ENCODE measurements at places on chromosomes 12 and 14.

GRCh38 chr14:54348001-54348611, 48.7 kb upstream of the CDKN3 start:
- DNase-seq, result no peak

DNA sequence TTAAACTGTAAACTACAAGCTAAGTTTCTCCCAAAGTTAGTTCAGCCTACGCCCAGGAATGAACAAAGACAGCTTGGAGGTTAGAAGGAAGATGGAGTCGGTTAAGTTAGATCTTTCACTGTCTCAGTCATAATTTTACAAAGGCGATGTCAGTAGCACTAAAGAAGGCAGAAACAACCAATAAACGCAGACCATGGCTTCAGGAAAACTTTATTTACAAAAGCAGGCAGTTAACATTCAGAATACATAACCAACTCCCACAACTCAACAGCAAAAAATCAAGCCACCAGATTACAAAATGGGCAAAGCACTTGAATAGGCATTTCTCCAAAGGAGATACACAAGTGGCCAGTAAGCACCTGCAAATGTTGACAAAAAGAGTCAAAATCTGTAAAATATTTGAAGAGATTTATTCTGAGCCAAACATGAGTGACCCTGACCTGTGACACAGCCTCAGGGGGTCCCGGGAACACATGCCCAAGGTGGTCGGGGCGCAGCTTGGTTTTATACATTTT, 8.8 kb upstream of the ULK1 start:
- no peak for DNase-seq

DNA sequence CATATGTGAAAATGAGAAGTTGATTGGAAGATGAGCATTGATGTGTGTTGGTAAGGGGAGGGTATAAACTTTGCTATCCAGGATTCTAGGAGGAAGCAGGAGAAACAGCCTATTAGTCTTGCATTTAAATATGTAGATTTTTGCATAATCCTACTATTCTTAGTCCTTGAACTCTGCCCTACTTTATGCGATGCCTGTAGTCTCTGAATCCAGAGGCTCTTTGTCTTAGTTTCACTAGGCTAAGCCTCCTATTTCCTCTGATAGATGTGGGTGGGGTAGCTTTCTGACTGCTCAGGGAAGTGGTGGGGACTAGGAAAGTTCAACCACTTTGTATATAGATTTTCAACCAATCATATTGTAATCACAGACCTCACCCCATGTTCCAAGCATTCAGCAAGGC, 49.5 kb upstream of the KCNC2 start:
- DNase-seq, result no peak

DNA sequence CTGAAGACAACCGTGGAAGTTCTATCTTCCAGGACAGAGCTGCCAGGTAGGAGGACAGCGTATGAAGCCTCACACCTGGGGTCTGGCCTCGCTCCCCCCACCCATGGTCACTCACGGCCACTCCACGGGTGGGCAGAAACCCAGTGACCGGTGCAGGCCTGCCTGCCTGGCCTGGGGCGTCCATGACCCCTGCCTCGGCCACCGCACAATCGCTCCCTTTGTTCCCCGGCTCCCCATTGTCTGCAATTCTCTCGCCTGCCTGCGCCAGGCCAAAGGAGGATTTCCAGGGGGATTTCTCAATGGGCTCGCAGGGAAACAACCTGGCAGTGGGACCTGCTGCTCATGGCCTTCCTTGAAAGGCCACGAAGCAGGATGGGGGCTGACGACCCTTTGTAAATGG, 22.6 kb downstream of the CCDC85C start:
- no peak for DNase-seq

DNA sequence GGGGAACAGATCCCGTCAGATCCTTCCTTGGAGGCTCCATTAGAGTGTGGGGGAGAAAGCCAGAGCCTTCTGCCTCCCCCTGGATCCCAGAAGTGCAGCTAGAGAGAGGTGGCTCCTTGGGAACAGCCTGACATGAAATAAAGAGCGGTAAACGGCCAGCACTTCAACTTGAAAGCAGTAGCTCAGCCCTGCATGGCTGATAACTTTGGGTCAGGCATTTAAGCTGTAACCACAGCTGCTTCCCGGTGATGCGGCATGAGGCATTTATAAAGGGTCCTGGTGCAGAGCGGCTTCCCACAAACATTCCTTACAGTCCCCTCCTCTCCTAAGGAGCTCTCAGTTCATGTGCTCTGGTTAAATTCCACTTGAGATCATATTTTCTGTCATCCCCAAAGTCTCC, 960.3 kb downstream of the VRK1 start:
- no peak for DNase-seq

DNA sequence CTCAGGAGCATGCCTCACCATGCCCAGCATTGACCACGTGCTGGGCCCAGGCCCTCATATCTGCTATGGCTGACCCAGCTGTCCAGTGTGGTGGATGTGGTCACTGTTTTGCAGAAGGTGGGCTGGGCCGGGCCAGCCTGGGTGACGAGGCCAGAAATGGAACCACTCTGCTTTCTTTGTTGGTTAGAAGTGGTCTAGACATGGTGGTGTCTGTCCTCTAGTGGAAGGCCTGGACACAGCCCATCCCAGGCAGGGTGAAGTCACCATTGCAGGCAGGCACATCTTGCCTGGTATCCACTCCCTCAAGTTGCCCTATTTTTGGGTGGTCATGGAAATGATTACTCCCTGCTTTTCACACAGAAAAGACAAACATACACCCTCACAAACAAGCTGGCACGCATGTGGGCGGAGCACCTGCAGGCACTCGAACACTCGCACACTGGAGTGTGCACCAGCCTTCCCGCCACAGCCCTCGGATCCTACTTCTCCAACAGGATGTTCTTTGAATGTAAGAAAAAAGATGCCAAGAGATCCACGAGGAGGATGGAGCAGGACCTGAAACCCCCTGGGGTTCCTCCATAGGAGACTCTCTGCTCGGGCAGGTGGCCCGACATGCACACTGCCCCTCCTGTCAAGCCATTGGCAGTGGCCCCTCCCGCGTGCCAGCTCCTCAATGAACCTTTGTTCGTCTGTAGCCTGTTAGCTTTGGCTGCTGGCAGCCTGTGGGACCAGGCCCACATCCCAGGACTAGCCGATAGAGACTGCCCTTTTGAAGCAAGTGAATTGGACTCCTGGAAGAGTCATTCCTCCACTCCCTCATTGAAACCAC, 38.4 kb downstream of the MLXIP start:
- DNase-seq, result no peak

DNA sequence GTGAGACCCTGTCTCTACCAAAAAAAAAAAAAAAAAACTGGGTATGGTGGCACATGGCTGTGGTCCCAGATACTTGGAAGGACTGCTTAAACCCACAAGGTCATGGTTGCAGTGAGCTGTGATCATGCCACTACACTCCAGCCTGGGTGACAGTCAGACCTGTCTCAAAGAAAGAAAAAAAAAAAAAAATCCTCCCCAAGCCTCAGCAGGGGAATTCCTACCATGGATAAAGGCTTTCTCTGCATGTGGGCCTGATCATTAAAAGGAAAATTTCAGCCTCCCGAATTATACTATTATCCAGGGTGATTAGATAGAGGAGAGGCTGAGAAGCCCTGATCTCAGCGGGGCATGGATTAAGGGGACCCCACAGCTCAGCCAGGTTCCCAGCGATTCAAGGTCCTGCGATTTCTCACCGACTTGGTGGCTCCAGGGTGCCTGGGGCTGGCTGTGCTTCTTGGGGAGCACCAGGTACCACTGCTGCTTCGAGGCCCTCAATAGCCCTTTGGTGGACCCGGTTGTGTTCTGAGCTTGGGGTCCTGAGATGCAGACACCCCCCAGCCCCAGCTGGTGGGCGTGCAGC, 5.6 kb downstream of the SH2B3 start:
- no peak for DNase-seq

- DNase-seq, result no peak
These were observed 14.9 kb downstream of the CCDC63 start for GRCh38 chr12:110861729-110862128.

- DNase-seq, result no peak
These were observed 58.3 kb downstream of the SLC15A5 start for GRCh38 chr12:16218934-16219751.

- no peak for DNase-seq
These were observed 5.6 kb downstream of the IL22 start for GRCh38 chr12:68247785-68248184.

GRCh38 chr12:54394281-54394719, 9.8 kb upstream of the ZNF385A start:
- DNase-seq, result no peak

Data from Right ventricle myocardium inferior (tissue), 1 donor.